Fibroblast of villous mesenchyme (primary cell): ENCODE measurements at places on chromosomes 7 and 10. TPM values are rescaled to one million over a fixed set of nuclear protein-coding genes. Genes with fewer than 3 reads are reported as not detected.

DNA sequence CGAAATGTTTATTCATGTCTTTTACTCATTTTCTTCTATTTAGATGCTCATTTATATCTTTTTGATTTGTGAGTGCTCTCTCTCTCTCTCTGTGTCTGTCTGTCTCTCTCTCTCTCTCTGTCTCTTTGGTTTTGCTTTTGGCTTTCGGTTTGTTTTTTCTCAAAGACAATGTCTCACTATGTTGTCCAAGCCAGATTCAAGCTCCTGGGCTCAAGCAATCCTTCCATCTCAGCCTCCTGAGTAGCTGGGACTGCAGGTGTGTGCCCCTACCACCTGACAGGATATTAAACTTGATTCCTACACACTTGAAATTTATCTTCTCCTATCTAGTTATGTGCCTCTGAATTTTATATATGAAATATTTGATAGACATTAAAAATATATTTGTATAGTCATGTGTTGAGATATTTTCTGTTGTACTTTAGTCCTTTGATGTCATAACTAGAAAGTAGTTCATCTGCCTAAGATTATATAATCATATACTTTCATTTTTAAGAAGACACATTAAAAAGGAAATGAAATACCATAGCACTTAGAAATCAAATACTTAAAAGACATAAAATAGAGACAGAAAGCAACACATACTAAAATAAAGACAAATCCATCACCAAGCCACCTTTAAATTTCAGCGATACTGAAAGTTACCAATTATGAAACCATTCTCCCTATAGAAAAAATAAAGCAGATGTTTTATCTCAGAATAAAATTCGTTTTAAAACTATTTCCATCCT, 68.1 kb upstream of the SFMBT2 start:
- no peak for DNase-seq

- DNase-seq: no peak
These were observed 577.5 kb downstream of the GRID1 start for GRCh38 chr10:85789125-85789524.

RTKN2 gene
- total RNA-seq: 8.7 and 15.1 TPM in 2 replicates

DNA sequence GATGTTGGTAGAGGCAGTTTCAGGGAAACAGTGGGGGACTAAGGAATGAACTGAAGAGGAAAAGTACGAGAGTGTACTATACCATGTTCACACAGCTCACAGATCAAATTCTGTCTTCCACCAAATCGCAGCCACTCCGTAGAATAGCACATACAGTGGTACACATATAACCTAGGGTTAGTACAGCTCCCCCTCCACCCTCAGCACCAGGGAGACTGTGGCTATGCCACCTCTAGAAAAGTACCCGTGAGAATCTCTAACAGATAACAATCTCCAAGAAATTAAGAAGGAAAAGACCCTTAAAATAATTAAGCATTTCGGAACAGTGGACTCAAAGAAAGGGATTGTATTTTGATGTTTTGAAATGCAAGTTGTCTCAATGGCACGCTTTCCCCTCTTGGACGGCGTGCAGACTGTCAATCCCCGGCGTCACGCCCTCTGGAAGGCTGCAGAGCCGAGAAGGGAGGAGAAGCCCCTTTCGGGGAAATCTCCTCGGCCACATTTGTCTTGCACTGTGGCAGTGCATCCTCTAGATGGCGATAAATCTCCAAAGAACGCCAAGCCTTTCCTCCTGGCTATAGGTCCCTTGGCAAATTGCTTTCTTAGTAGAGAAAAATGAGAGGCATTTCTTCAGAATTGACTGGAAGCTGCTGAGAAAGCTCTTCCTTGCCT, 345.0 kb downstream of the REEP3 start:
- DNase-seq: peak; percentile 43

NSMCE4A gene
- total RNA-seq: 30.2 and 34.8 TPM in 2 replicates

- DNase-seq: no peak
These were observed 59.8 kb downstream of the TBC1D12 start for GRCh38 chr10:94462130-94462529.

DNA sequence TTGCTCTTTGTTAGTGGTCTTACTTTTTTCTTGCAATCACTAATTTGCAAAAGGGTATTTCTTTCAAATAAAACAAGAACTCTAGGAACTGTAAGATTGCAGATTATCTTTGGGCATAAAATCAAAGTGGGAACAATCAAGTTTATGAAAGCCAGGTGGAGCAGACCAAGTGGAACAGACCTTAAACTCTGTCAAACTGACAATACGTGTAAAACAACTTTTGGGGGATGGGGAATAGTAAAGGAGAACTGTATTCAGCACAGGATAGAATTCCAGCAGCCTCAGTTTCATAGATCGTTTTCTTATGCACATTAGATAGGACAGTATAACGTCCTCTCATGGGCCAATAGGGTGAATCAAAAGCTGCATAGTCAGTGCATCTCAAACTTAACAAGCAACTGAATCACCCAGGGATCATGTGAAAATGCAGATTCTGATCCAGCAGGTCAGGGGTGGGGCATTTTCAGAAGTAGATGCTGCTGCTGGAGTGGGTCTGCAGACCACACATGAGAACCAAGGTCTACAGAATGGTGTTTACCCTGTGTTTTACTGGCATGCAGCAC, 120.7 kb downstream of the PIP4K2A start:
- DNase-seq: no peak

DNA sequence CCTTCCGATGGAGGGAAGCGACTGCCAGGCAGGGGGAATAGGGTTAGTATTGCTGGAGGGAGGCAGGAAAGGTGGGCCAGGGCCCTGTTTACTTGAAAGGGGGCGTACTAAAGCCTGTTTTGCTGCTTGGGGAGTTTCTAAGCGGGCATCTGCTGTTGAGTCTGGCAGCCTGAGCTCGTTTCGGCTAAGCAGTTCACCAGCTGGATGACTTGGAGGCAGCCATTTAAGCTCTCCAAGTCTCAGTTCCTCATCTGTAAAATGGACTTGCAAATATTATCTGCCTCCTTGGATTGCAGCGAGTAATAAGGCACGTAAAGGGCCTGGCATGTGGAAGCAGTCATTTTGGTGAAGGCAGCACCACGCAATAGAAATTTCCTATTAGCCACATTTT, 44.0 kb downstream of the LDB3 start:
- DNase-seq: no peak

MAGI2 gene
- 20.0 and 24.6 TPM in 2 replicates for total RNA-seq

DNA sequence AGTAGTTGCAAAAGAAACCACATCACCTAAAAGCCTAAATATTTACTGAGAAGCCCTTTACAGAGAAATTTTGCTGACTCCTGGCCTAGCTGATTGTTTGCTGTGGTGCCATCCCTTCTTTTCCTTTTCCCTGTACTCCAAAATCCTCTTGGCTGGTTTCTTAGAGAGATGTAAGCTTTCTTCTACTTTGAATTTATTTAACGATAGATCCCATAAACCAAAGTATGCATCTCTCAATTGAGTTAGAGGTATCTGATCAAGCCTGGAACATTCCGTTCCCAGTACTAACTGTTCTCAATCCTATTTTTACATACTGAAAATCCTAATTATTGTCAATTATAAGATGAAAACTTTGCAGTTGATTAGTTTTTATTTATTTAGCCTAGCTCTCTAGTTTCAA, 6.3 kb downstream of the TMEM60 start:
- DNase-seq: peak; percentile 72

GRCh38 chr7:101833799-101834198, 16.4 kb downstream of the CUX1 start:
- no peak for DNase-seq

DNA sequence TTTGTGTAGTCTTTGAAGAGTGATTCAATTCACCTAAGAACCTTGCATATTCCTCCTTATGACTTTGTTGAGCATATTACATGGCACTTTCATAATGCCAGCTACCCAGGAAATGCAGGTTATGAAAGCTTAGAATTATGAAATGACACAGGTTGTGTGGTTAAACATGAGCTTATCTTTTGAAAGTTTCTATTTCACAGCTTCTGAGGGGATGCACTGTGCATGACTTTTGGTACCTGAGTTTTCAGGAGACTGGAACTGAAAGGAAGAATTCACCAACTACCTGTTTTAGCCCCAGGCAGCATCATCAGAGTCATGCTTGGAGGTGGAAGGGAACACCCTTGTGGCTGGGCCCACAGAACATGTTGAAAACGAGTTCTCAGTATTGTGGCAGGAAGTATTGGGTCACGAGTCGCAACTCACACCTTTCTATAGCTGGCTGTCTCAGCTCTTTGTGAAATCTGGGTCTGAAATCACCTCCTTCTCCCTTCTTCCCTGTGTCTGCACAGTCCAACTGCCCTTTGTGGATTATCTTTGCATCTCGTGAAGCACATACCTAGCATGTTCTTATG, 228.2 kb downstream of the PTEN start:
- DNase-seq: peak; percentile 13

- peak; percentile 96 for DNase-seq
These were observed 47.6 kb upstream of the ITGB1 start for GRCh38 chr10:33005322-33006301.

- no peak for DNase-seq
These were observed 1360.6 kb upstream of the LRRTM3 start for GRCh38 chr10:65565246-65565645.

TCERG1L gene
- total RNA-seq: not detected in 2 replicates

GRCh38 chr7:130381468-130382312, 1.4 kb downstream of the CPA1 start:
- DNase-seq: no peak

- DNase-seq: peak; percentile 25
These were observed 59.6 kb upstream of the TRIL start for GRCh38 chr7:29017713-29018112.

- DNase-seq: no peak
These were observed 19.0 kb downstream of the DPCD start for GRCh38 chr10:101607124-101607523.

DNA sequence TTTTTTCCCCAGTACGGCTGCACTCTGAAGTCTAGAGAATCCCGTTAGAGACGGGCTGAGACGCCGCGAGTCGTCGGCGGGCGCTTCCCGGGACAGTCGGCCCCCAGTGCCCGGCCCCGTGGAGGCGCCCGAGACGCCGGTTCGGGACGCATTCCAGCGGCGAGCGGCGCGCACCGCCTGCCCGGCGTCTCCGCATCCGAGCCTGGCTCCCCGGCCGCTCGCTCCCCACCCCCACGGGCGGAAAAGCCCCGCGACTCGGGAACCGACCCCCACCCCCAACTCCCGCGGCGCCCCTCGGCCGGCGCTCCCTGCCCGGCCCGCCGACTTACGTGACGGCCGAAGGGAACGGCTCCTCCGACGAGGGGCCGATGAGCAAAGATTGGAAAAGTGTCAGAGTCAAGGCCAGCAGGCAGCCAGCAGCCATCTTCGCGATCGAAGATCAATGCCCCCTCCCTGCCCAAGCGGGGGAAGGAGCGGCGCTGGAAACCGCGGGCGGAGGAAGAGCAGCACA, 486 bp downstream of the CACNA2D1 start:
- DNase-seq: no peak

OR6B1 gene
- total RNA-seq: under 0.01 TPM in 1 of 2 replicates, not detected in the other

- DNase-seq: no peak
These were observed 7.0 kb downstream of the ANXA7 start for GRCh38 chr10:73406846-73407245.
